ENCODE measurements at places on chromosomes 6 and 20. TPM values are rescaled to one million over a fixed set of nuclear protein-coding genes. Genes with fewer than 3 reads are reported as not detected.

Gene PTCRA
- not detected for total RNA-seq

Gene SYCP2
- total RNA-seq = 0.28 TPM

Gene PXDC1
- total RNA-seq = 104 TPM

Gene RSPH3
- total RNA-seq = 1.6 TPM

Gene TRAPPC3L
- total RNA-seq = 0.04 TPM

Gene SLC17A3
- not detected for total RNA-seq

Gene BTN2A1
- total RNA-seq = 8.6 TPM

Gene SYTL3
- total RNA-seq = 1.3 TPM

Gene MYLK2
- total RNA-seq = 0.40 TPM

Gene NKAPL
- 1.2 TPM for total RNA-seq

Gene MCHR2
- not detected for total RNA-seq

Gene PREX1
- total RNA-seq = 115 TPM

Gene KCNQ5
- not detected for total RNA-seq

Gene LINC00237
- total RNA-seq = not detected

Gene CCN6
- total RNA-seq = not detected

Gene ZC3H12D
- 0.18 TPM for total RNA-seq

Gene SLC22A7
- total RNA-seq = not detected

Gene RSPH9
- total RNA-seq = 0.40 TPM

Gene TUBB1
- not detected for total RNA-seq

Gene GATA5
- 0.07 TPM for total RNA-seq

Gene SAMD5
- total RNA-seq = 2.6 TPM

Gene ULBP1
- 0.11 TPM for total RNA-seq

Gene MLIP
- total RNA-seq = 10.8 TPM

Gene PARD6B
- 0.13 TPM for total RNA-seq

Gene GUCA1A
- not detected for total RNA-seq

Gene AVP
- total RNA-seq = not detected

Measured in pulmonary artery endothelial cell (primary cell).